ENCODE measurements at places on chromosomes 5 and 9.

GRCh38 chr5:11904265-11904906 is at the start of gene CTNND2:
CTNND2 (minus strand) TSS chr5:11904446; CDS start chr5:11903853, 593 bp downstream.
- no peak for DNase-seq

DNA sequence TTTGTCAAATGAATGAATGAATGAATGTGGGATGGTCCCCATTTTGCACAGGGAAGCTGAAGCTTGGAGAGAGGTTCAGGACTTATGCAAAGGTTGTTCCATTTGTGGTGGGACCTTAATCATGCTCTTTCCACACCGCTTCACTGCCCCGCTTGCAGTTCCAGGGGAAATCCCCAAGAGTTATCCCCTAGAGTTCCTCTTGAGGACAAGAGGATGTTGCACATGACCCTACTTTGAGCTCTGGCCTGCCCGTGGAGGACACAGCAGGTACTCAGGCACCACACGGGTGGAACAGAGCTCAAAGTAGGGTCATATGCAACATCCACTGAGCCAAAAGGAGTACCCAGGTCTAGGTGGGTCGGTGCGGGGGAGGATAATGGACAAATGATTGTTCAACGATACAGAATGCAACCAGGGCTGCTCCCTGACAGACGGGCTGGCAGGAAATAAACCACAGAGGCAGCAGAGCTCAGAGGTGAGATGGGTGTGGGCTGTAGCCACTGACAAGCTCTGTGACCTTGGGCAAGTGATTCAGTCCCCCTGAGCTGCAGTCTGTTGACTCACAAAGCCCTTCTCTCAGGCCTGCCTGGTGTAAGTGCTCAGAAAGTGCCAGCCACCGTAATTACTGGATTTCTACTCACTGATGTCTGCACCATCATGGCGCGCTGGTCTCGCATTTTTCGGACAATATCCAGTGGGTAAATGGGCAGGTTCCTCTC is 60.3 kb upstream of the EPB41L4B start:
- no peak for DNase-seq

DNA sequence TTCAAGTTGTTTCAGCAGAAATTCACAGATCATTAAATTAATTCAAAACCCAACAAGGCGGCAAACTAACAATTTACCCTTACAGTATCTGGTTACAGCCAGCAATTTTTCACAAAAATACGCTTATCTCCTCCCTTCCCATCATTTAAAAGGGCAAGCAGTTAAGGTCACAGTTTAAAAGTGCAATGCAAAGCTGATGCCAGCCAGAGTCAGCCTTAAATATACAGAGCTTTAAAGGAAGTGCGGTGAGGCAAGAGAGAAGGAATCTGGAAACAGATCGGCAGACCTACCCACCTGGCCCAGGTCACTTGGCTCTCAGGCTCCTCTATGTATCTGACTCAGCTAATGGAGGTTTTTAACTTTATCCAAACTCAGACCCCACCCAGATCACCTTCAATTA is 31.0 kb downstream of the EPB41L4A start:
- DNase-seq = no peak

GRCh38 chr5:33806738-33807442 is 84.9 kb downstream of the ADAMTS12 start:
- no peak for DNase-seq

Data from activated CD4-positive, alpha-beta T cell treated with anti-CD3 and anti-CD28 coated beads, Interleukin-2, amount 50 U/mL, for 16 hours (primary cell).